ENCODE measurements at places on chromosomes 4 and X. TPM values are rescaled to one million over a fixed set of nuclear protein-coding genes. Genes with fewer than 3 reads are reported as not detected.

Gene TRIML2
- total RNA-seq: not detected

DNA sequence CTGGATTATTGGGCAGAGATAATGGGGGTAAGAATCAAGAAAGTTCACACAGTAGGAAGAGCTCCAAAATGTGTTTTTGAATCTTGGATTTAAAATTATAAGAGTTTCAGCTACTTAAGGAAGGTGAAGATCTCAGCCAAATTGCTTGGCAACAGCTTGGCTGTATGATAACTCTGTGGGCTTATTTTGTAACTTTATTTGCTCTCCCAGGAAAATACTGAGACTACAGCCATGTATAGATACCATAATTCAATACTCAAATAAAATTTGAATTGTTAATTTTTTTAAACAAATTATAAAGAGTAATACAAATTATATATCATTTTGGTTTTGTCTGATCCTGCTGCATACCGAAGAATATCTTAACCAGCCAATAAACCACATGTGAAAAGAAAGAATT is 129.5 kb upstream of the INPP4B start:
- no peak for DNase-seq
- no peaks in the 10 kb centered on the region for H3K4me1 ChIP-seq
- H3K36me3 ChIP-seq: no peaks in the 10 kb centered on the region
- no peak overlapping the region for H3K4me3 ChIP-seq

Gene SCRG1
- total RNA-seq: 0.38 TPM

DNA sequence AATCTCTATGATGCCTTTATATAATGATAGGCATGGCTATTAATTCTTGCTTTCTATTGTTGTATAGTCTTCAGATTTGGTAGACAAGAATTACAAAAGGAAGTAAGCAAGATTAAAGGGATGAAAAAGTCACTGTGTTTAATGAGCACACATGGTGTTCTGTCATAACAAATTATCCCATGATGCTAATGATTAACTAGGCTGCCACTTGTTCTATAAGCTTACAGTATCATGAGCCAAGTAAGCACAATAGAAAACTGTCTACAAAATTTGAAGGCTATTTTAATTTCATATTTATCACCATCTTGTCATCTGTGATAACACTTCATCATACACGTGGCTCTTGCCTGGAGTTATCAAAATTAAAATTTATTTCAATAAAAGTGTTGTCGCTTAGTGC is 466.7 kb downstream of the GASK1B start:
- DNase-seq: no peak
- no peaks in the 10 kb centered on the region for H3K4me1 ChIP-seq
- no peaks in the 10 kb centered on the region for H3K36me3 ChIP-seq

All from spleen (tissue), 13 donors.